NCI-H226 (cell line): ENCODE measurements at places on chromosomes 2 and 18.
A peak's percentile ranks its signal among the peaks of the same experiment; 100 is the strongest.

GRCh38 chr2:105490204-105490603 is 91.4 kb upstream of the FHL2 start:
- no peak for DNase-seq

GRCh38 chr2:145597809-145598208 is 1077.9 kb upstream of the ZEB2 start:
- DNase-seq = peak; percentile 19

GRCh38 chr2:232014681-232015080 is 53.2 kb downstream of the DIS3L2 start:
- no peak for DNase-seq

DNA sequence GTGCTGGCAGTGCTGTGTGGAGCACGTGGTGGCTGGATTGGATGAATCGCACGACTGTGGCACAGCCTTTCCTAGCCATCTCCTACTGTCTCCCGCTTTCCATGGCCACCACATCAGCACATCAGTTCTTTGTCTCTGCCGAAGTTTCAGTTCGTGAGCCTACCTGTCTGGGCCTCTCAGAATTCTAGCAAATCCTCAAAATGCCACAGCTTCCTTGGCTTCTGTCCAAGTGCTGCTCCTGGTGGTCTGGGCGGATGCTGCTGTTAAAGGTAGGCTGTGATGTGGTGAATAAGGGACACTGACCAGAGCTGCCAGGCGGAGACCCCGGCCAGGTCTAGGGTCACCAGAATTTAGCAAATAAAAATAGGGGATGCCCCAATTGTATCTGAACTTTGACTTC is 237.4 kb downstream of the LPIN1 start:
- no peak for DNase-seq

- no peak for DNase-seq
These were observed 569.3 kb downstream of the DPP10 start for GRCh38 chr2:115011721-115012120.

DNA sequence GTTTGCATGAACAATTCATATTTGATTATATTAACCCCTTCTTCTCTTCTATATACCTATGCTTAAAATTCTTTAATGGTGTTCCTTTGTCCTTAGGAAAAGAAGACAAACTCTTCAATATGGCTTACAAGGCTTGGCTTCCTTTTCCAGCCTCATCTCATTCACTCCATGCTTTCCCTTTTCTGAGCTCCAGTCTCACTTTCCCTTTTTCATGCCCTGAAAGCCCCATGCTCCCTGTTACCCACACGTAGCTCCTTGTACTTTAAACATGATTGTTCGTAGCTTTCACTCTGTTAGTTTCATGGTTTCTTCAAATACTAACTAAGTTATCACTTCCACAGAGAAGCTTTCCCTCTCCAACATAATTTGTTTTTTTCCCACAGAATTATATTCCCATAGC is 161.3 kb downstream of the UBE2E3 start:
- DNase-seq = no peak

- DNase-seq = no peak
These were observed 33.1 kb downstream of the SERTAD2 start for GRCh38 chr2:64620661-64621060.

GRCh38 chr2:98734823-98735260 is 3.9 kb upstream of the MGAT4A start:
- no peak for DNase-seq

- no peak for DNase-seq
These were observed 135.1 kb downstream of the RIT2 start for GRCh38 chr18:42980426-42980825.

DNA sequence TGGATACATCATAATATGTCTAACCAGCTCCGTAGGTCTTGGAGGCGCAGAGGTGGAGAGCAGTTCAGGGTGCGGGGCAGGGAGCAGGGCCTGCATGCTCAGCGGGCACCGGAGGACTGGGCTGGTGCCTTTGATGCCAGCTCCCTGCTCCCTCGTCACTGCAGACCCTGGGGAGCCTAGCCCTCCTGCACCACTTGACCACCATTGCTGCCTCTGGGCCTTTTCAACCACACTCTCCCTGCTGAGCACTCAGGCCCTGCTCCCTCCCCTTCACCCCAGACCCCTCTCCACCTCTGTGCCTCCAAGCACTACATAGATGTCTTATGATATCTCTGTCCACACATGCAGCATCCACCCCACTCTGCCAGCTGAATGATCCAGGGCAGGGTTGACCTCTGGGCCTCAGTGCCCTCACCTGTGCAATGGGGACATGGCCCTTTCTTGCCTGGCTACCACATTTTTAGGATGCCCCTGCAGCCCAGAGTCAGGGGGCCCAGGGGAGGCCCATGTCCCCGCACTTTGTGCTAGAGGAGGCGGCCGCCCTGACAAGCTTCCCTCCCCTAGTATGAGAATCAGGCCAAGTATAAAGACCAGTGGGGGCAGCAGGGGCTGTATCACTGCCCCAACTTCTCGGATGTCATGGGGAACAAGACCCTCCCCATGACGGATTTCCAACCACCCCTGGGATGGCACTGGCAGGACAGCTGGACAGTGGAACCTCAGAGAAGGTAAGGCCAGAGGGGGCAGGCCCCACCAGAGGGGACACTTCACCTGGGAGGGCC is 46.3 kb downstream of the FER1L5 start:
- DNase-seq = no peak

DNA sequence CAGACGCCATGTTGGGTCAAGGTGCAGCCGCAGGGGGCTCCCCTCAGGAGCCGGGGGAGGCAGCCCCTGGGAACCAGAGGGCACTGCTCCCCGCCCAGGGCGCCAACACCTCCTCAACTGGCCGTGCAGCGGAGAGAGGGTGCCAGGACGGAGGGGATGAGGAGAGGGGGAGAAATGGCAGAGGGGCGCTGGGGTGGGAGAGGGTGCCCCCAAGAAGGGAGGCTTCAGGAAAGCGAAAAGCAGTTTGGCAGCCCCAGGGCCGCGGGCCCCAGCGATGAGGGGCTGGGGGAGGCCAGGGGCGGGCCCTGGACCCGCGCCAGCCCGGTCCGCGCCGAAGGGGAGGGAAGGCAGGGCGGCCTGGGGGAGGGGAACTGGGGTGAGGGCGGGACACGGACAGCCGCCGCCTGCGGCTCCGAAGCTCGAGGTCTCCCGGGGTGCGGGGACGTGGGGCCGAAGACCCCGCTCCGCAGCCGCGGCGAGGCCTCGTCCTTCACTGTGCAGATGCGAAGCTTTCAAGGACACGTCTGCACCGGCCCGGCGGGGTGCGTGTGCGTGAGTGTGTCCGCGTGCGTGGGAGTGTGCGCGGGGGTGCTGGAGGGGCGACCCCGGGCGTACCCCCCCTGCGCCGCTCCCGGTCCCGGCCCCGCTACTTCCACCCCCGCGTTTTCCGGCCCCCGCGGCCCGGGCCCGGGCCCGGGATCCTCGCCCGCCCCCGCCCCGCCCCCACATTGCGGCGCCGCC is 1.4 kb downstream of the DNMT3A start:
- DNase-seq = no peak

DNA sequence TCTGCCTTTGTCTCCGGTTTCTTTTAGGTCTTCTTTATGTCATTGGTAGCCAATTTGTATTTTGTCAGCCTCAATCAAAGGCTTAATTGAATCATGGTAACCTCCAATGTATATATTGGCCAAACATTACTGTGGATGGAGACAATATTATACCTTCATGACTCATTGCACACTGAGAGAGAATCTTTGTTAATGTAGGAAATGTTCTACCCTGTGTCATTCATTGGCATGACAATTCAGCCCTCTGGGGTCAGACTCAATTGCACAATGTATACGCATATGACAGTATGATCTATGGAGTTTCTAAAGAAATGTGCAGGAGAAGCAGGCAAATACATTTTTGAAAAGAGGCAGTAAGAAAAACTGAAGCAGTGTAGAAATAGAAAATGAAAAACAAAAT is 162.6 kb downstream of the PDE11A start:
- peak; percentile 10 for DNase-seq
